PC-3 (cell line): ENCODE measurements at places on chromosomes 11 and 22.

GRCh38 chr22:50503475-50504145 is 3.9 kb downstream of the LMF2 start:
- H3K4me3 ChIP-seq = no peak overlapping the region
- DNase-seq = no peak
- no peaks in the 10 kb centered on the region for H3K27me3 ChIP-seq
- H3K36me3 ChIP-seq = no peaks in the 10 kb centered on the region
- H3K27ac ChIP-seq = no peak overlapping the region

- H3K27me3 ChIP-seq = no peaks in the 10 kb centered on the region
- no peaks in the 10 kb centered on the region for H3K36me3 ChIP-seq
- H3K4me1 ChIP-seq = peaks cover 21% of the 10 kb centered on the region
- DNase-seq = no peak
- no peak overlapping the region for H3K27ac ChIP-seq
- H3K4me3 ChIP-seq = no peak overlapping the region
Measured at GRCh38 chr11:76073724-76074123, 132.6 kb downstream of the WNT11 start.

DNA sequence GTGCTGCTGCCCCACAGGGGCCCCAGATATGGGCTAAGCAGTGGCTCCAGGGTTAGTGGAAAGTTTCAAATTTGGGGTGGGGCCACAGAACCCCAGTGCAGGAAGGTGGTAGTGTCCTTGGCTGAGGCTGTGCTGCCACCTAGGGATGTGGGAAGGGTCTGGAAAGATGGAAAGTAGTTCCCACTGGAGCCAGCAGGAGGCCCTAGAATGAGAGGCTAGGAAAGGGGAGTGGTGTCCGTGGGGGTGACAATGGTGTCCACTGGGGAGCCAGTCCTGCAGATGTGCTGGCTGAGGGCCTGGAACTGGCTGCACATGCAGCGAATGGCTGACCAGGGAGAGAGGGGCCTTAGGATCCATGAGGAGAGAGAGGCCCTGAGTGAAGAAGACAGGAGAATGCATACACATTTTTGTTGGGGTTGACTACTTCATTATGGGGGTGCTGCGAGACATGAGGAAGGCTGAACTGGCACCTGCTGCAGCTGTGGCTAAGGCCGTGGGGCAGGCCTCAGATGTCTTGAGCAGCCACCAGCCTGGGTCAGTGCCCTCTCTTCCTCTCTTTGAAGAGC is 21.1 kb downstream of the RFPL3 start:
- H3K27ac ChIP-seq = no peak overlapping the region
- no peak overlapping the region for H3K4me3 ChIP-seq
- no peaks in the 10 kb centered on the region for H3K4me1 ChIP-seq
- H3K36me3 ChIP-seq = no peaks in the 10 kb centered on the region
- H3K27me3 ChIP-seq = no peaks in the 10 kb centered on the region

GRCh38 chr11:19756675-19757475 is 44.2 kb downstream of the NAV2 start:
- 0 out of 2 replicates have a peak, but pooled peaks cover 4% of the 10 kb centered on the region for H3K4me1 ChIP-seq
- no peak for DNase-seq
- 0 out of 2 replicates have a peak, but pooled peaks cover 6% of the 10 kb centered on the region for H3K36me3 ChIP-seq
- no peak overlapping the region for H3K27ac ChIP-seq

- H3K4me3 ChIP-seq = no peak overlapping the region
- peaks cover 34% of the 10 kb centered on the region for H3K4me1 ChIP-seq
- no peaks in the 10 kb centered on the region for H3K36me3 ChIP-seq
Measured at GRCh38 chr22:50299785-50300619, 7.4 kb downstream of the PLXNB2 start.

- no peaks in the 10 kb centered on the region for H3K36me3 ChIP-seq
- peaks cover 15% of the 10 kb centered on the region for H3K4me1 ChIP-seq
- H3K4me3 ChIP-seq = no peak overlapping the region
Measured at GRCh38 chr22:19875061-19875530, 20.4 kb upstream of the GNB1L start.

- no peaks in the 10 kb centered on the region for H3K27me3 ChIP-seq
- no peak overlapping the region for H3K4me3 ChIP-seq
- H3K4me1 ChIP-seq = peaks cover 6% of the 10 kb centered on the region; the same call in 1 of the 2 replicates
- no peak overlapping the region for H3K27ac ChIP-seq
Measured at GRCh38 chr11:970319-970871, 44.7 kb downstream of the AP2A2 start.

DNA sequence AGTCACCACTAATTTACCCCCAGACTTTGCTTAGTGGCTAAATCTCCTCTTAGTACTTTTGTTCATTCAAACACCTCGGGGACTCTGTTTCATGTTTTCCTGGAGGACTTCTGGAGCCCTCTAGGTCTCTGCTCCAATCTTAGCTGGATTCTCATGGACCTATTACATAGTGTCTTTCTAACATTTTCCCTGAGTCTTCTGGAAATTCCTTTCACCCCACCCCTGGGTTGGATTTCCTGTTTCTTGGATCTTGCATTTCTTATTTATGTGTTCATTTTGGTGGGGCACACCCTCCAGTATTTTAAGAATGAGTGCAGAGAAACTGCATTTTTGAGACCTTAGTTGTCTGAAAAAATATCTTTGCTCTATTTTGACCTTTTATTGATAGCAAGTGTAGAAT is 220.1 kb downstream of the BLID start:
- 0 out of 2 replicates have a peak overlapping the region, but pooled peaks have one; percentile 7 for H3K4me3 ChIP-seq
- 0 out of 2 replicates have a peak overlapping the region, but pooled peaks have one; percentile 15 for H3K27ac ChIP-seq
- peak; percentile 84 for DNase-seq
- no peaks in the 10 kb centered on the region for H3K36me3 ChIP-seq
- no peaks in the 10 kb centered on the region for H3K27me3 ChIP-seq

DNA sequence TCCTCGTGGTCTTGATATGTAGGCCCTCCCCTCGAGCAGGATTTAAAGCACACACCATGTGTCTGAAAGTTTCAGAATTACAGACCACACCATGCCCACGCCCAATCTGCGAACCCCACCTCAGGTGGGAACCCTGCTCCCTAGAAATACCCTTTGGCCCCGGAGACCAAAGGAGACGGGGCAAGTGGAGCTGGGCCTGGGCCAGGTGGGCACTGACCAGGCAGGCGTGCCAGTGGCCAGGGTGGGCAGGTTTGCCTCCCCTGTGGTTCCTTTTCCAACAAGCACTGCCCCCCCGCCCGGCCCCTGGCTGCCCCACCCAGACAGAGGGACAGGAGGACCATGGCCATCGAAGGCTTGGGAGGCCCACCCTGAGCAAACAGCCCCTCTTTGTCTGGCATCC is 400.4 kb downstream of the TBC1D22A start:
- H3K36me3 ChIP-seq = no peaks in the 10 kb centered on the region
- H3K4me1 ChIP-seq = no peaks in the 10 kb centered on the region
- H3K27me3 ChIP-seq = no peaks in the 10 kb centered on the region
- DNase-seq = no peak
- no peak overlapping the region for H3K27ac ChIP-seq

DNA sequence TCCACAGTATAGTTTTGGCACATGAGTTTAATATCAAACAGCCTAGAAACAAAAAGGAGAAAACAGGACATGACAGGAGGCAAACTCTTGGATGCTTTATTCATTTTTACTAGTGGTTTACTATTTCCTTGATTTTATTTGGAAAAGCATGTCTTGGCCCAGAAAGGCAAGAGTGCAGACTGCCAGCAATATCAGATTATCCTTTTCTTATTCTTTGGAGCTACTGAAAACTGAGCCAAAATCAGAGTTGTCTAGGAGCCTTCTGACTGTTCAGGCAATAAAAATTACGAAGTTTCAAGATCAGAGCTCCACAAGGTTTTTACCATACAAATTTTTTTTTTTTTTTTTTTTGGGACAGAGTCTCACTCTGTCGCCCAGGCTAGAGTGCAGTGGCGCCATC is 16.0 kb downstream of the CELF1 start:
- no peak overlapping the region for H3K27ac ChIP-seq
- H3K4me3 ChIP-seq = no peak overlapping the region
- H3K4me1 ChIP-seq = peaks cover 44% of the 10 kb centered on the region
- no peaks in the 10 kb centered on the region for H3K27me3 ChIP-seq
- H3K36me3 ChIP-seq = no peaks in the 10 kb centered on the region; the same call in 1 of the 2 replicates
